Heart right ventricle (tissue), 16 donors: ENCODE measurements at places on chromosomes 4 and X. TPM values are rescaled to one million over a fixed set of nuclear protein-coding genes. Genes with fewer than 3 reads are reported as not detected.

The CFAP99 gene
- not detected for total RNA-seq

DNA sequence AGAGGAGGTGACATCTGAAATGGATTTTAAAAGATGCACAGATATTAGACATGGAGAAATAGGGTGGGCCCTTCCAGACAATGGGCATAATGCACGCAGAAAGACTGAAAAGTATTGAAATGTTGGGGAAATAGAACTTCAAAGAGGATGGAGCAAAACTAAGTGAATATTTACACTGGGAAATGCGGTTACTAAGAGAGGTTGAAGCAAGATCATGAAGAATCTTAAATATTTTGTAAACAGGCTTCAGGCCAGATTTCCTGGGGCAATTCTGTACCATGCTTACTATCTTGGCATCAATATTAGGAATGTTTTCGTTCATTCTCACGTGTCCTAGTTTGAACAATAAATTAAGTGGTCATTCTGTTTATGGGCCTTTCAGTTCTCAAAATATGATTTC, 216.3 kb downstream of the ADAMTS3 start:
- H3K27me3 ChIP-seq = no peaks in the 10 kb centered on the region
- H3K4me3 ChIP-seq = no peak overlapping the region
- no peak overlapping the region for H3K27ac ChIP-seq
- H3K4me1 ChIP-seq = no peaks in the 10 kb centered on the region
- H3K36me3 ChIP-seq = no peaks in the 10 kb centered on the region

DNA sequence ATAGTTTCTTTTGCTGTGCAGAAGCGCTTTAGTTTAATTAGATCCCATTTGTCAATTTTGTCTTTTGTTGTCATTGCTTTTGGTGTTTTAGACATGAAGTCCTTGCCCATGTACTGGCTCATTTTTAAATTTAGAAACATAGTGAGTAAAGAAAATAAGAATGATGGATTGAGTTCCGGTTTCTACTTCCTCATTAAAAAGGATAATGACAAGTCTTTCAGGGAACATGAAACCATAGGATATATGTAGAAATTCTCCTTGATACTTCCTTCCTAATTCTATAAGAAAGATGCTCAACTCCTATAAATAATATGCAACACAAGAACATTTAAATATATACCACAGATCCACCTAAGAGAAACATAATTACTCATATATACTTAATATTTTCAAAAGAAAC, 240.9 kb downstream of the BANK1 start:
- no peak for DNase-seq
- H3K4me1 ChIP-seq = no peaks in the 10 kb centered on the region
- H3K4me3 ChIP-seq = no peak overlapping the region
- H3K36me3 ChIP-seq = no peaks in the 10 kb centered on the region
- H3K27ac ChIP-seq = no peak overlapping the region
- H3K27me3 ChIP-seq = no peaks in the 10 kb centered on the region

The WDFY3 gene
- total RNA-seq = 39.6 TPM

- no peaks in the 10 kb centered on the region for H3K27me3 ChIP-seq
- DNase-seq = no peak
- peak overlapping the region; percentile 97 for H3K27ac ChIP-seq
- H3K4me1 ChIP-seq = no peaks in the 10 kb centered on the region
- peaks cover 22% of the 10 kb centered on the region for H3K36me3 ChIP-seq
Measured at GRCh38 chr4:4248885-4249203, 821 bp upstream of the TMEM128 start.

The SPATA18 gene
- total RNA-seq = 1.8 TPM

The GATA1 gene
- 0.25 TPM for total RNA-seq

DNA sequence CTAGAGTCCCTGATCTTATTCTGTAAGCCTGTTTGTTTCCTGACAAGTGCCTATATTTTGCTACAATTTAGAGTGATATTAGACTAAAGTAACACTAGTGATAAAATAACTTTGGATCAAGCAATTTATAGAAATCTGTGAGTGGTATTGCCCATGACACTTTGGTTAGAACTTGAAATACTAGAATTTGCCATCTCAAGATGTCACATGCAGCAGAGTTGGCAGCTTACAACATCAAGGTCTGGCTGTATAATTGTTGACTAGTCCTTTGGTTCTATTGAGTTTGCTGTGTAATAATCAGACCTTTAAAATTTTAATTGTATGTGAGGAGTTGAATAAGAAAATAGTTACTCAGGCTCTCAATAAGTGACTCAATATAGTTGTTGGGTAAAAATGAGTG, 167.1 kb downstream of the RAPGEF2 start:
- H3K4me1 ChIP-seq = peaks cover 97% of the 10 kb centered on the region
- H3K27ac ChIP-seq = no peak overlapping the region
- no peaks in the 10 kb centered on the region for H3K36me3 ChIP-seq

The CCKAR gene
- not detected for total RNA-seq

DNA sequence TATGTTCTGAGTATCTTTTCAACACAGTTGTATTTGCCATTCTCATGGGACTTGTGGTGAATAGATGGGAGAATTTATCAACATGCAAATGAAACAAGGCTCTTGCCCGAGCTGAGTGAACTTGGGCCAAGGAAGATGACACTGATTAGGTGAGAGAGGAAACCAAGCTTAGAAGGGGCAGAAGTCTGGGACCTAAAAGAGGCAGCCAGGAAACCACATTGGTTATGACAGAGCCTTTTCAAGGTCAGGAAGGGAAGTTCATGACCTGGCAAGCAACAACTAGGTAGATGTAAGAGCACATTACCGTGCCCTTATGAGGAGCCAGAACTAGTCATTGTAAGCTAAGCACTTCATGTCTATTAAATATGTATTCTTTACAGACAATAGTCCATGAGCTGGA, 590.3 kb downstream of the PACRGL start:
- no peak overlapping the region for H3K4me3 ChIP-seq
- DNase-seq = no peak
- no peaks in the 10 kb centered on the region for H3K27me3 ChIP-seq
- H3K4me1 ChIP-seq = no peaks in the 10 kb centered on the region

DNA sequence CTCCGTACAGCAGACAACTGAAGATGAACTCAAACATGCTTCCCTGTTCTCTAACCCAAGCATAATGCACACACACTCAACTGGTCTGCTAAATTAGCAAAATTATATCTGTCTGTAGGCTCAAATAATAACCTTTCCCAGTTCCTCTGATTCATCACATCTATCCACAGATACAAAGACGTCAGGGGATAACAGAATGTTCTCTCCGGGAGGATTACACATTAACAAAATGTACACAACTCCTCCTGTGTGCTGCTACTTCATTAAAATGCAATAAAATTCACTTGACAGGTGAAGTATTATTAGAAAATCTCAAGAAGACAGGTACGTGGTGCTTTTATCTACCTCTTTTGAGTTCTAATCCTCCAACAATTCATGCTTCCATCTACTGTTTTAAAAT, 57.4 kb downstream of the FAT1 start:
- no peak overlapping the region for H3K27ac ChIP-seq
- no peak overlapping the region for H3K4me3 ChIP-seq
- DNase-seq = no peak
- no peaks in the 10 kb centered on the region for H3K4me1 ChIP-seq

GRCh38 chrX:139680356-139680755, 27.6 kb downstream of the MCF2 start:
- H3K27ac ChIP-seq = no peak overlapping the region
- no peaks in the 10 kb centered on the region for H3K36me3 ChIP-seq
- H3K4me1 ChIP-seq = no peaks in the 10 kb centered on the region
- no peaks in the 10 kb centered on the region for H3K27me3 ChIP-seq
- no peak overlapping the region for H3K4me3 ChIP-seq
- DNase-seq = no peak

The CLRN2 gene
- total RNA-seq = not detected

The POU3F4 gene
- total RNA-seq = not detected

GRCh38 chrX:12327836-12328235, 189.6 kb downstream of the FRMPD4 start:
- H3K36me3 ChIP-seq = no peaks in the 10 kb centered on the region
- H3K27me3 ChIP-seq = no peaks in the 10 kb centered on the region
- no peak for DNase-seq

The AMTN gene
- total RNA-seq = not detected

The FRAS1 gene
- 3.4 TPM for total RNA-seq

- H3K4me3 ChIP-seq = no peak overlapping the region
- no peak overlapping the region for H3K27ac ChIP-seq
- peaks cover 11% of the 10 kb centered on the region for H3K27me3 ChIP-seq
- H3K4me1 ChIP-seq = no peaks in the 10 kb centered on the region
- DNase-seq = no peak
Measured at GRCh38 chrX:119755981-119756533, 2.3 kb upstream of the SOWAHD start.

GRCh38 chrX:29066516-29066915, 479.3 kb downstream of the IL1RAPL1 start:
- H3K4me1 ChIP-seq = no peaks in the 10 kb centered on the region
- H3K36me3 ChIP-seq = no peaks in the 10 kb centered on the region
- H3K27me3 ChIP-seq = no peaks in the 10 kb centered on the region
- H3K27ac ChIP-seq = no peak overlapping the region

DNA sequence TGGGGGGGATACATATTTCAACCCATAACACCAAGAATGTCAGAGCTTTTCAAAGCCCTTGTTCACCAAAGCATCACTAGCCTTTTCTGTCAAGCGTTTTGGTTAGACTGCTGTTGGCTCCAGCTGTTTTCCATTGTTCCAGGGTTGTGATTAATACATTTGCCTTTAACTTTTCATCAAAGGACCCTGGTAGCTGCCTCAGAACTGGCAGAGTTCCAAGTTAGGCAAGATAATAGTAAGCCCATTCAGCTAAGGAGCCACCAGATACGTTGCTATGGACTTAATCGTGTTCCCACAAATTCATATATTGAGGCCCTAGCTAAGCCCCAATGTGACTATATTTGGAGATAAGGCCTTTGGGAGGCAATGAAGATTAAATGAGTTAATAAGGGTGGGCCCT, 37.1 kb downstream of the ENOPH1 start:
- no peak overlapping the region for H3K4me3 ChIP-seq
- no peaks in the 10 kb centered on the region for H3K36me3 ChIP-seq
- peaks cover 3% of the 10 kb centered on the region for H3K4me1 ChIP-seq
- no peak for DNase-seq
- no peaks in the 10 kb centered on the region for H3K27me3 ChIP-seq
- H3K27ac ChIP-seq = no peak overlapping the region

- no peak overlapping the region for H3K4me3 ChIP-seq
- no peak for DNase-seq
- H3K27ac ChIP-seq = no peak overlapping the region
- H3K27me3 ChIP-seq = no peaks in the 10 kb centered on the region
- no peaks in the 10 kb centered on the region for H3K4me1 ChIP-seq
- no peaks in the 10 kb centered on the region for H3K36me3 ChIP-seq
Measured at GRCh38 chrX:19003756-19004155, 19.8 kb upstream of the PHKA2 start.

The SLC2A9 gene
- 3.2 TPM for total RNA-seq

DNA sequence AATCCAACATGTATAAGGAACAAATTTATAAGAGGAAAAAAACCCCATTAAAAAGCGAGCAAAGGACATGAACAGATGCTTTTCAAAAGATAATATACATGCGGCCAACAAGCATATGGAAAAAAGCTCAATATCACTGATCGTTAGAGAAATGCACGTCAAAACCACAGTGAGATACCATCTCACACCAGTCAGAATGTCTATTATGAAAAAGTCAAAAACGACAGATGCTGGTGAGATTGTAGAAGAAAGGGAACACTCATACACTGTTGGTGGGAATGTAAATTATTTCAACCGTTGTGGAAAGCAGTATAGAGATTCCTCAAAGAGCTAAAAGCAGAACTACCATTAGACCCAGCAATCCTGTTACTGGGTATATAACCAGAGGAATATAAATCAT, 465.4 kb downstream of the TMA16 start:
- DNase-seq = no peak
- H3K4me3 ChIP-seq = no peak overlapping the region
- H3K36me3 ChIP-seq = no peaks in the 10 kb centered on the region
- H3K4me1 ChIP-seq = no peaks in the 10 kb centered on the region
- H3K27me3 ChIP-seq = no peaks in the 10 kb centered on the region

DNA sequence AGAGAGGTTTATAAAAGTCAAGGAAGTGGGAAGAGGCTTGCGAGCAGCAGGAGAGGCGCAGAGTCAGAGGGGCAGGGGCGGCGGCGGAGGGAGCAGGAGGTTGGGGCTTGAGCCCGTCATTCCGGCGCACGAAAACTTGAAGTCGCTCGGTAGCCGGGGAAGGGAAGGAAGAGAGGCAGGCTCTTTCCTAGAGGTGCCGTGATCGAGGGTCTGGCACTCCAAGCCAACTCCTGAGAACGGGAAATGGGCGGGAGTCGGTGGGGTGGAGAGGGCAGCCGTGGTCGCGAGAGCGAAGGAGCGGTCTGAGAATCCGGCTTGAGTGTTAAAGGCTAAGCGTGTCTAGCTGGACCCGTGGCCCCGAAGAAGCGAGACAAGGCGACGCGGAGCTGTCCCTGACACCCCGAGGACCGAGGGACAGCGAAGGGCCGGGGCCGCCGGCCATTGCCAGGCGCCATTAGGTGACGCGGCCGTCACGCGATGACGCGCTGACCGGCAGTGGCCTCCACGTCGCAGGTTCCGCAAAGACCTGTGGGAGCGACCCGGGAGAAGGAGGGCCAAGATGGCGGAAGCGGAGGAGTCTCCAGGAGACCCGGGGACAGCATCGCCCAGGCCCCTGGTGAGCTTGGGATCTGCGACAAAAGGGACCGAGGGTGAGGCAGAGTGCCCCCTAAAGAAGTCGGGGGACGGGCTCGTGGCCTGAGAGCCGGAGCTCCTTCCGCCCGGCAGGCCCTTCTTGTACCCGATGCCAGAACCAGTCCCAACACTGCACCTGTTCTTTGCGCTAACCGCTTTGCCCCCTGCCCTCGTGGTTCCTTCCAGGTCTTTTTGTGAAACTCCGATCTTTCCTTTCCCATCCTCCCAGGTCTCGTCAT, at the start of gene YIPF6:
Gene YIPF6, plus strand, starts transcription at position 544 of the 872 bp plus-strand sequence. Its CDS starts 16 bp downstream, at position 560.
- peak; percentile 76 for DNase-seq
- peaks cover 13% of the 10 kb centered on the region for H3K4me1 ChIP-seq
- H3K27ac ChIP-seq = peak within 1 kb of the TSS; percentile 87
- no peaks in the 10 kb centered on the region for H3K36me3 ChIP-seq

GRCh38 chr4:68283714-68284113, 38.2 kb upstream of the TMPRSS11B start:
- no peaks in the 10 kb centered on the region for H3K36me3 ChIP-seq
- no peak overlapping the region for H3K4me3 ChIP-seq

The TMEM144 gene
- 9.6 TPM for total RNA-seq

GRCh38 chr4:138831948-138832347, 183.6 kb upstream of the NOCT start:
- H3K27ac ChIP-seq = no peak overlapping the region
- DNase-seq = no peak

GRCh38 chr4:176387571-176387970, 67.8 kb downstream of the SPCS3 start:
- no peaks in the 10 kb centered on the region for H3K27me3 ChIP-seq
- peaks cover 6% of the 10 kb centered on the region for H3K4me1 ChIP-seq
- H3K36me3 ChIP-seq = no peaks in the 10 kb centered on the region
- no peak for DNase-seq
- no peak overlapping the region for H3K4me3 ChIP-seq

DNA sequence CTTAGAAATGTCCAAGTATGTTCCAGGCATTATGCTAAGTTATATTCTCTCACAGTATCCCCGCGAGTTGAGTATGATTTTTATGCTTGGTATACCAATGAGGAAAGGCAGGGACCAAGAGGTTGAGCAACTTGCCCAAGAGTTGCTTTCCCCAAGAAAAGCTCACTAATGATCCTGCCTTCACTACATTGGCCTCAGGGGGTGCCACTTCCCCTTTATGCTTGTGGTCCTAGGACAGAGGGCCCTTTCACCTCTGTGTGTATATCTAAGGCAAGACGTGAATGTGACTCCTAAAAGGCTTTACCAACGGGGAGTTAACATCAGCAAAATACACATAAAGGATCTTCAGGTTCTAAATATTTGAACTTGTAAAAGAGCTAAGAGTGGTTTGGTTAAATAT, 164.4 kb upstream of the CPEB2 start:
- H3K27me3 ChIP-seq = no peaks in the 10 kb centered on the region
- H3K36me3 ChIP-seq = no peaks in the 10 kb centered on the region
- no peak for DNase-seq
- no peak overlapping the region for H3K4me3 ChIP-seq
- no peak overlapping the region for H3K27ac ChIP-seq
- H3K4me1 ChIP-seq = peaks cover 14% of the 10 kb centered on the region

The RIBC1 gene
- total RNA-seq = 0.50 TPM
